ENCODE measurements at places on chromosomes 11 and 22.

DNA sequence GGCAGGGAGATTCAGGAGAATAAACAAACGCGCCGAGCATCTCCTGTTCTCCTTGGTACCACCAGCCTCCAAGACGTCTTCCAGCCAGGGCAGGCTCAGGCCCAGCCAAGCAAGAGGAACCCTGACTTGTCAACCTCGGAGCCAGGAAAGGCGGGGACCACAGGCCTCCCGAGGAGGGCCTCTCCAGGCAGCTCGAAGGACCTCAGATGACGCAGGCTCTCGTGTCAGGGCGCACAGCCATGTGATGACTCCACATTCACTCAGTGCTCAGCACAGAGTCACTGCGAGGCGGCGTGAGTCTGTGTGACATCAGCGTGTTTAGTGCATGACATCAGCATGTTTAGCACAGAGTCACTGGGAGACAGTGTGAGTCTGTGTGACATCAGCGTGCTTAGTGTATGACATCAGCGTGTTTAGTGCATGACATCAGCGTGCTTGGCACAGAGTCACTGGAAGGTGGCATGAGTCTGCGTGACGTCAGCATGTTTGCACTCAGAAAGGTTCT, 241.4 kb downstream of the BRD1 start:
- no peak for DNase-seq

DNA sequence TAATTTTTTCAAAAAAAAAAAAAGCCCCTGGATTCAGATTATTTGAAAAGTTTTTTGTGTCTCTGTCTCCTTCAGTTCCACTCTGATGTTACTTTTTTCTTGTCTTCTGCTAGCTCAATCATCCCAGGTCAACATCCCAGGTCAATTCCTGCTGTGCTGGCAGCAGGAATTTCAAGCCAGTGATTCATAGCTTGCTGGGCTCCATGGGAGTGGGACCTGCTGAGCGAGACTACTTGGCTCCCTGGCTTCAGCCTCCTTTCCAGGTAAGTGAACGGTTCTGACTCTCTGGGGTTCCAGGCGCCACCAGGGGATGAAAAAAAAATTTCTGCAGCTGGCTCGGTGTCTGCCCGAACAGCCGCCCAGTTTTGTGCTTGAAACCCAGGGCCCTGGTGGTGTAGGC, 31.4 kb downstream of the PLAAT5 start:
- DNase-seq = no peak

DNA sequence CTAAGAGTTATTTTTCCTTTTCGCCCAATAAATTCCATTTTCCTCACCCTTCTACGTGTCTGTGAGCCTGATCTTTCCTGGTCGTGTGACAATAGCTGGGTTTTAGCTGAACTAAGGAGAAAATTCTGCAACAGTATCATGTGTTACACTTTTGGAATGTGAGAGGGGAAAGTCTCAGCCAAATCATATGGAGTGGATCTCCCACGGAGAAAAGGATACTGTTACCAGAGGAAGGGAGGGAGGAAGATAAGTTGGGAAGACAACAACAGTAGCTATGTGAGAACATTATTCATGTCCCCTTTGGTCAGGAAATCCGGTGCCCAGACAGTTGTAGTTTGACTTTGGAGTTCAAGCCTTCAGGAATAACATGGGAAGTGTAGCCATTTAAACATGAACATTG, 584.0 kb upstream of the RAG2 start:
- DNase-seq = no peak

DNA sequence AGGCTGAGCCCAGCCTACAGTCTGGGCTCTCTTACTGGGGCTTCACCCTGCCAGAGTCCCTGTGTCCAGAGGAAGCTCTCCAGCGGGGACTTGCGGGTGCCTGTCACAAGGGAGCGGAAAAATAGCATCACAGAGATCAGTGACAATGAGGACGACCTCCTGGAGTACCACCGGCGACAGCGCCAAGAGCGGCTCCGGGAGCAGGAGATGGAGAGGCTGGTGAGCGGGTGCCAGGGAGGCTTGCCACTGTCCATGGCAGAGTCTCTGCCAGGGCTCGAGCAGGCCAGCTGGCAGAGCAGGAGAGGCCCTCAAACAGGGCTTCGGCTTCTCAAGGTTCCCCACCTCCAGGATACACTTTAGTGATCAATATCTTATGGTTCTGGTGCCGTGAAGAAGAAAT, 21.0 kb downstream of the PHLDB1 start:
- no peak for DNase-seq

DNA sequence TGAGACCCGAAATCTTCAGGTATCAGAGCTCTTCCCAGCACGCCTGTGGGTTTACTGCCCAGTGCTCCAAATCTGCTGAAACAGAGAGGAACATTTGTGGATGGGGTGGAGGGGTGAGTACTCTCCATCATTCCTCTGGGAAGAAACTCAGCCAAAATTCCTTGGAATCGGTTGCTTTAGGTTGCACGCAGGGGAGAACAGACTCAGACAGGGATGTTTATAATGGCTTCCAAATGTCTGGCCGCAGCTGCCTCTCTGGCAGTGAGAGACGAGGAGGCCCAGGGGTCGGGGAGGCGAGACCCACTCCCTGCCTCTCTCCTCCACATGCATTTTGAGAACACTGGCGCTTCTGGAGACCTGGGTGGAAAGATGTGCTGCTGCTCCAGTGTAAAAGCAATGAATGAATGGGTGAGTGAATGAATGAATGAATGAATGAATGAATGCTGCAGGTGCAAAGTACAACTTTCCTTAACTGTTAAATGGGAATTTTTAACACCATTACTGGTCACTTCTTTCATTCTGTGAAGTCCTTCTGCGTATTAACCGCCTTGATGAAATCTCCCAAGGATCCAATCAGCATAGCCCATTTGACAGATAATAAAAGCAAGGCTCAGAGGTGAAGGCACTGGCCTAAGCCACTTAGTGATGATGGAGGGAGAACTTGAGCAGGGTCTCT, 437.4 kb downstream of the MIAT start:
- no peak for DNase-seq

DNA sequence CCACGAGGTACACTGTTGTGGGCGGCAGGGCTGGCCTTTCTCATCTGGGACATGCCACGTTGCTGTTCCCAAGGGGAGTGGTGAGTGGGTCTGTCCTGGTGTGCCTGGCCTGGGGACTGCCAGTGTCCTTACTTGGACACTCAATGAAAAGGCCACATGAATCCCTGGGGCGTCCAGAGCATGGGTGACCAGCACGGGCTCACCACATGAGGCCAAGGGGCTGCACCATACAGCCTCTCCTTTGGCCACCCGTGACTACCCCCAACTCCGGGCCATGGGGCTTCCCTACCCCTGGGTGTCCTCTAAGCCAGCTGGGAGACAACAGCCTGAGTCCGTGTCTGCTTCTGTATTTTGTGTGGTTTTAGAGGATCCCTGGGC, 20.2 kb upstream of the TXNRD2 start:
- no peak for DNase-seq

DNA sequence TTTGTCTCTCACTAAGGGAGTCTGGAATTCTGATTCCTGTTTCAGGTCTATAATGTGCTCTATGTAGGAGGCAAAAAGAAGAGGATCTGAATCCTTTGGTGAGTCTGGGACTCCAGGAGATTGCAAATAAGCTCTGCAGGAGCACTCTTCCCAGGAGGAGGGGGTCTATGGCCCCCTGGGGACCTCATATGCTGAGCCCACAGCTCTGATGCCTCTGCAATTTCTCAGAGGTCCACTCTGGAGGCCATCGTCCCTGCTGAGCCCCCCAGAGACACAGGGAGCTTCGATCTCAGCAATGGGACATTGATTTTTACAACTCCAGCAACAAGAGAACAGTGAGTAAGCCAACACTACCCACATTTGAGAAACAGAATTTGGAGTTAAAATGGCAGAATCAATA, 20.2 kb upstream of the NRGN start:
- DNase-seq = no peak

DNA sequence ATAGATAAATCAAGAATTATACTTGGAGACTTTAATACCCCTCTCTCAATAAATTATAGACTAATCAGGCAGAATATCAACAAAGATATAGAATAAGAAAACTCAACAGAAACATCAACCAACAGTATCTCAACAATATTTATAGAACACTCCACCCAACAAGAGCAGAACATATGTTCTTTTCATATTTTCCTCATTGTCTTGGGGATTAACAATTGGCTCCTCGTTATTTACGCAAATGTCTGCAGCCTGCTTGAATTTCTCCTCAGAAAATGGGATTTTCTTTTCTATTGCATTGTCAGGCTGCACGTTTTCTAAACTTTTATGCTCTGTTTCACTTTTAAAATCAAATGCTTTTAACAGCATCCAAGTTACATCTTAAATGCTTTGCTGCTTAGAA, 37.0 kb upstream of the FBLN1 start:
- DNase-seq = no peak

DNA sequence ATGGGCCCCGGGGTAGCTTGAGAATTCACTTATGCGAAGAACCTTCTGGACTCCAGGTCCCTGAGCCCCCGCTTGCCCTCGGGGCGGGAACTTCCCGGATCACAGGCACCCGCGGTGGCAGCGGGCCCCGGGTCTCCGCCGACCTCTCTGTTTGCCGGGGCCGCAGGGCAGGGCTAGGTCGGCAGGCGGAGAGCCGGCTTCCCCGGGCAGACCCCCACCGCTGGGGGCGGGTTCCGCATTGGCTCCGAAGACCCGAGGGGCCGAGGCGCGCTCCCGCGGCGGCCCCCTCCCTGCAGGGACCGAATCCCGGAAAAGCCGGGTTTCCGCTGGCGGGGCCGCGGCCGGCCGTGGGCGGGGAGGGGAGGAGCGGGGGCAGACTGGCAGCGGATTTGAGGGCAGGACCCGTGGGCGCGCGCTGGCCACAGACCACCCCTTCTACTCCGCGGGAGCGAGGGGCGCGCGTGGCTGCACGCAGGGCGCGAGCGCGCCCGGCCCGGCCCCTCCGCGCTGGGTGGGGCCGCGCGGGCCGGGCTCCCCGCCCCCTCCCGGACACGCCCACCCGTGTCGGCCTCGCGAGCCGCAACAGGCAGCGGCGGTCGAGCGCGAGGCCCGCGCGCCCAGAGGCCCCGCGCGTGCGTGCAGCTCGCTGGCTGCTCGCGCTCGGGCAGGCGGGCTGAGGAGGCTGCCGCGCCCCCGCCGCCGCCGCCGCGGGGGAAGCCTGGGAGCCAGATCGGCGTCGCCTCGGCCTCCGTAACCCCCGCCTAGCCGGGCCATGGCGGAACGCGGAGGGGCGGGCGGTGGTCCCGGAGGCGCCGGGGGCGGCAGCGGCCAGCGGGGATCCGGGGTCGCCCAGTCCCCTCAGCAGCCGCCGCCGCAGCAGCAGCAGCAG, at the start of gene PACS1:
PACS1 (plus strand) TSS at position 558 of the 889 bp plus-strand sequence; CDS start at position 773, 215 bp downstream.
- no peak for DNase-seq

DNA sequence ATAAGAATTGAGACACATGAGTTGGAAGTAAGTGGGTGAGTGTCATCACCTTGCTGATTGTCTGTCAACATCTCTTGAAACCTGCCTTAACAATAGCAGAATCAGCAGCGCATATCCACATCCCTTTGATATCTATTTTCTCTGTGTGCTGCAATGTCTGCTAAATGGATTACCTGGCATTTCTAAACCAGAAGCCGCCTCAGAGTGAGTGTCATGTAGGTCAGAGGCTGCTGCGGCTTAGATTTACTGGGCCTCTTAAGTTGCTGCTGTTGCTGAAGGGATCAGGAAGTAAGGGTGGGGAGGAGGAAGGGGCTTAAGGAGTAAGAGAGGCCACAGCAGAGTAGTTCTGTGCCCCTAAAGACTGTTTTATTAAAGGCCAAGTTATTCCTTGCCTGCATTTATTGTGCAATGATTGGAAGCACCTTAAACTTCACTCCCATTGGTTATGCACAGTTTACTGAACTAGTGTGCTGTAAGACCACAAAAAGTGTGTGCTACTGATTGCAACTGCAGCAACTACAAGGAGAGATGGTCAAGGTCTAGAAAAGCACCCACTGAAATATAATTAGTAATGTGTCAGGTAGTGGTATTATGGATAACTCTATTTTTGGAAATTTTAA, 29.8 kb upstream of the TMEM41B start:
- no peak for DNase-seq

DNA sequence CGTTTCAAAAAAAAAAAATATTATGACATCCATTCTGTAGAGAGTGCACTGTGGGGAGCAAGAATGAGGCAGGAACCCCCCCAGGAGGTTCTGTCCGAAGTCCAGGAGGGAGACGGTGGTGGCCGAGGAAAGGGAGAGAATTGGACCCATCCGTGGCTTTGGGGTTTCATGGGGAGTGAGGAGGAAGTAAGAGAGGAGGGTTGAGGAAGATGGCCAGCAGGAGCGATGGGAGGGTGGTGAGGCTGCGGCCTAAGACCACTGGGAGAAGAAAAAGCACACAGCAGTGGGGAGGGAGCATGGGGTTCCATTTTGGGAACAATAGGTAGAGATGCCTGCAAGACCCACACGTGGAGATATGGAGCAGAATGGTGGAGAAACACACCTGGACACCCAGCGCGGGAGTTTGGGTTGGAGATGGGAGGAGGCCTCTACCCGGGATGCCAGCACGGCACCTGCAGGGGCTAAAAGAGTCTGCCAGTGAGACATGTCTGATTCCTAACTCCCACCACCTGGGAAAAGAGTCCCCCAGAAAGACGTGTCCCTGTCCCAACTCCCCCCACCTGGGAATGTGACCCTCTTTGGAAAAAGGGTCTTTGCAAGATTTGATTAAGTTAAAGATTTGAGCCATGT, 72.5 kb upstream of the SHANK2 start:
- DNase-seq = no peak

DNA sequence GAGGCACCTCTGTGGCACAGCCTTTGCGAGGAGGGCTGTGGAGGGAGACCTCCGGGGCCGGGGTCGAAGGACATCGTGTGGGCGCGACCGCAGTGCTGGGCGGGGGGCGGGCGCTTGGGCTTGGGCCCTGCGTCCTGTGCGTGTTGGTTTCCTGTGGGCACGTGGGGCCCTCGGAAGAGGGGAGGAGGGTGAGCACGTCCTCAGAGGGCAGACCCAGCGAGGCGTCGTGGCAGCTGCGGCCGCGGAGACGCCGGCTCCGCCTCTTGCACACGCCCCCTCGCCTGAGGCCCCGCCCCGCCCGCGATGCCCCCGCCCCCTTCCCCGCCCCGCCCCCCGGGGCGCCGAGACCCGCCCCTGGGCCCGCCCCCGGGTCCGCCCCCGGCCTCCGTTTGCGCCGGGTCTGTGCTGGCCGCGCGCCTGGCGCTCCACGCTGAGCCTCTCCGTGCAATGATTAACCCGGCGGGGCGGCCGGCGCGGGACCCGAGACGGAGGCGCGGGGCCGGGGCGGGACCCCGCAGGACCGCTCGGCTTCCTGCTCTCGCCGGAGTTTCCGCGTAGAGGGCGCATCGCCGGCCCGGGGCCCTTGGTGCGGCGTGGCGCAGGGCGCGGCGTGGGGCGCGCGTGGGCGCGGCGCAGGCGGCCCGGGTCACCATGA, at the start of gene PRR5:
PRR5 (plus strand) TSS at position 381 of the 655 bp plus-strand sequence; CDS start at position 652, 271 bp downstream.
- DNase-seq = peak; percentile 29

DNA sequence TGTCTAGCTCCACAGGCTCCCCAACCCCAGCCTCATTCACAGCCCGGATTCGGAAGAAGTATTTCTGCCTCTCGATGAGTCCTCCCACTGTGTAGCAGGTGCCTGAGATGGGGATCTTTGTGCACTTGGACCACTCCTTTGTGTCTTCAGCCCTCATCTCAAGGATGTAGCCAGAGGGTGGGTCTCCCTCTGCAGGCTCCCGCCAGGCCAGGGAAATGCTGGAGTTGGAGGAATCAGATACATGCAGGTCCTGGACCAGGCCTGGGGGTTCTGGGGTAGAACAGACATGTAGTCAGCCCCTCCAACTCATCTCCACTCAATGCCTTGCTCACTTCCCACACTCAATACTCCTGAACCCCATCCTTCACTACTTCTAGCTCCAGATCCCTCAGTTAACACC, 10.8 kb downstream of the TMEM86A start:
- no peak for DNase-seq

GRCh38 chr11:67507242-67507863, 609 bp downstream of the CDK2AP2 start:
- DNase-seq = no peak
